Stimulated activated CD4-positive, alpha-beta T cell treated with anti-CD3 and anti-CD28 coated beads, TNF-alpha, amount 100 ng/mL, for 4 hours (primary cell): ENCODE measurements at places on chromosomes 12 and 14.
A peak's percentile ranks its signal among the peaks of the same experiment; 100 is the strongest.

- peak; percentile 43 for DNase-seq
These were observed 4.3 kb downstream of the IRF2BPL start for GRCh38 chr14:77024171-77024691.

DNA sequence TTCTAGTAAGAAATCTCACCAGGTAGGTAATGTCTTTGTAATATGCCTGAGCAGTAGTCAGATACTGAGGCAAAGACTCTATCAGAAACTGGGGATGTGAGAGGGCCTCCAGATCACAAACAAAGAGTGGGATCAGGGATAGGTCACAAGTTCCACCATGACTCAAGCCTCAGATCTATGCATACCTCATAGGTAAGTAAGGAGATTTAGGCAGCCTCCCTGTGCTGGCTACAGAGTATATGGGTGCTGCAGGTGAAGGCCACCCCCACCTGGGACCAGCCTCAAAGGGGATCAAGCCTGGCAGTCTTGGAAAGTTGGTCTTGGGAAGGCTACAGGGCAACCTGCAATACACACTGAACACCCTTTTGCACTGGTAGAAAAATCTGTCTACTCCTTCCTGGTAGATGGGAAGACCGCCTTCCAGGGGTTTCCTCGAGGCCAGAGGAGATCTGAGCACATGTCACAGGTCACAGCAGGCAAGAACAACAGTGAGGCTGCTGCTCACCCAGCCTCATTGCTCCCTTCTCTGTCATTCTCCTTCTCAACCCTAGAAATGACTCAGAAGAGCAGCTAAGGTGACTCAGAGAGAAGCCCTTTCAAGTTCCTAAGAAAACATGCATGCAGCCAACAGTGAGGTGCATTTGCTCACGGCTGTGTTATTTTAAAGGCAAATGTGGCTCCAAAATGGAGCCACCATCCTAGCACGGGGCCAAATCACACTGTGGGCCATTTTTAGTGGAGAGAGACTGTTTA, 143.4 kb upstream of the CDKN3 start:
- DNase-seq = no peak

DNA sequence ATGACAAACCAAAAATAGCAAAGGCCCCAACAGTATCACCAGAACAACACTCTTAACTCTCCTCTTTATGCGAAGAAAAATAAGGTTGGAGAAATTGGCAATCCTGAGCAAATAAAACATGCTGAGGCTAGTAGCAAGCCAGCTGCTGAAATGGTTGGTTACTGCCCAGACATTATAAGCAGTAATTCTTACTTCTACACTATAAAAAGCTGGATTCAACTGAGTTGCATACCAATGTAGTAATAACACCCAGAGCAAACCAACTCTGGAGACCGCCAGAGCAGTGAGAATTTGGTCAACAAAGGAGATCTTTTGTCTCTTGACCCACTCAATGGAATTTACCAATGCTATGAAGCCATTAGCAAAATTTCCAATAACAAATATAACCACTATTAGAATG, 628 bp downstream of the TAS2R30 start:
- no peak for DNase-seq

GRCh38 chr12:44246482-44247105, 410.7 kb downstream of the TMEM117 start:
- DNase-seq = no peak

GRCh38 chr12:1439201-1439600, 155.2 kb downstream of the FBXL14 start:
- DNase-seq = no peak

DNA sequence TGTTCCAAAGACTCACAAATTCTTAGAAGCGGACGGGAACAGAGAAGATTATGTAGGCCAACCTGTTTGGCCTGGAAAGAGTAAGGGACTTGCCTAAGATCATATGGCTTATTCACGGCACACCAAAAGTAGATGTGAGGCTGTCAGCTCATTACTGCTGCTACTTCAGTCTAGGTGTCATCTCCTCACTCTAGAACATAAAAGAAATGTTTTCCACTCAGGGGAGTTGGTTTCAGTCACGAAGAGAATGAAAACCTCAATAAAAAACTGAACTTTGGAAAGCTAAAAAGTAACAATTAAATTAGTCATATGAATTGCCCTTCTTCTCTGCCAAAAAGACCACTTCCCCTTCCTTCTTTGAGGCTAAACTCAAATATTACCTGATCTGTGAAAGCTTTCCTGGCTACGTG, 658 bp upstream of the CEP128 start:
- no peak for DNase-seq

GRCh38 chr14:24613241-24613640, 3.8 kb upstream of the GZMH start:
- DNase-seq = no peak

- DNase-seq = no peak
These were observed 302.8 kb downstream of the FSCB start for GRCh38 chr14:44204061-44204835.

DNA sequence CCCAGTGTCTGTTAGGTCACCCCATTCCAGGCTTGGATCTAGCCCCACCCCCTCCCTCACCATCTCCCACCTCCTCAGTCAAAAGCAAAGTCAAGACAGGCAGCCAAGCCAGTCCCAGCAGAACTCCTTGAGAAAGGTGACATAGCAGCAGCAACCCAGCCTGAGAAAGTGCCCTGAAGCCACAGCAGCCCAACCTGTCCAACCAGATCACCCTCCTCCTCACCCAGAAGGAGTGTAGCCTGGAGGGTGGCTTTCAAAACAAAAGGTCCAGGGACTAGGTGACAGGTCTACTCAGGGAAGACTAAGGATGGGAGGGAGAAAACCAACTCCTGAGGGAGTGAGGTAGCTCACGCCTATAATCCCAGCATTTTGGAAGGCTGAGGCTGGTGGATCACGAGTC, 5.2 kb downstream of the RAB15 start:
- no peak for DNase-seq

- DNase-seq = no peak
These were observed 943 bp upstream of the MGAT4C start for GRCh38 chr12:86257134-86257533.

GRCh38 chr12:117444781-117445180, 83.4 kb upstream of the NOS1 start:
- no peak for DNase-seq

DNA sequence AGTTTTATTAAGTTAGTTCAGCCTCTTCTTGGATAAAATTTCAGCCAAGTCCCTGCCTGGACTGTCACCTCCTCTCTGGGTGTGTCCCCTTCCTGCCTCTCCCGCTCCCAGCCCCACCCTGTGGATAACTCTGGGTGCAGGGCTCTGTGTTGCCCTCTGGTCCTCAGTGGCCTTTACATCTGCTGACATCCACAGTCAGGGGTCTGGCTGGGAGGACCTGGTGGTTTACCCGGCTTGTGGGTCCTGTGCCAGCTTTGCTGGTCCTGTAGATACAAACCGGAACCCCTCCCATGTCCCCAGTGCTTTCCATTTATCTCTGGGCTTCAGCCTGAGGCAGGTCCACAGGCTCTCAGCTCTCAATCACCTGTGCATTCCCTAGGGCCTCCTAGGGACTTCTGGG, 28.9 kb upstream of the PLEKHG3 start:
- no peak for DNase-seq

DNA sequence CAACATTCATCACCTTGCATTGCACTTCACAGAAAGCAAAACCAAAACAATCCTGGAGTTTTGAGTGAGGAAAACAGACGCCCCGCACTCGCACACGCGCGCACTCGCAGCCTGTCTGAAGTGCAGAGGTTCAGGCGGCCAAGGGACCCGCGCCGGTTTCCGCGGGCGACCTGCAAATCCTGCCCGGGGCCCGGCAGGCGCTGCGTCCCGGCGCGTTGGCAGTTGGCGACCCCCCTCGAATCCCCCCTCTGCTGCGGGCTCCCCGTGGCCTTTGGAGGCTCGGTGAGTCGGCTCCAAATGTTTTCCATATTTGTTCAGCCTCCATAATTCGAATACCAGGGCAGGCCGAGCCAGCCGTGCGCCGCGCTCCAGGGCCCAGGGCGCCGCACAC, at the start of gene SSPN:
Gene SSPN (plus strand): TSS at position 324 of the 391 bp plus-strand sequence. CDS start 100 bp downstream, outside the sequence.
- no peak for DNase-seq

GRCh38 chr12:54306925-54307741, 6.3 kb upstream of the NFE2 start:
- no peak for DNase-seq

- DNase-seq = peak; percentile 40
These were observed 264.3 kb upstream of the FOXN3 start for GRCh38 chr14:89681086-89682018.

DNA sequence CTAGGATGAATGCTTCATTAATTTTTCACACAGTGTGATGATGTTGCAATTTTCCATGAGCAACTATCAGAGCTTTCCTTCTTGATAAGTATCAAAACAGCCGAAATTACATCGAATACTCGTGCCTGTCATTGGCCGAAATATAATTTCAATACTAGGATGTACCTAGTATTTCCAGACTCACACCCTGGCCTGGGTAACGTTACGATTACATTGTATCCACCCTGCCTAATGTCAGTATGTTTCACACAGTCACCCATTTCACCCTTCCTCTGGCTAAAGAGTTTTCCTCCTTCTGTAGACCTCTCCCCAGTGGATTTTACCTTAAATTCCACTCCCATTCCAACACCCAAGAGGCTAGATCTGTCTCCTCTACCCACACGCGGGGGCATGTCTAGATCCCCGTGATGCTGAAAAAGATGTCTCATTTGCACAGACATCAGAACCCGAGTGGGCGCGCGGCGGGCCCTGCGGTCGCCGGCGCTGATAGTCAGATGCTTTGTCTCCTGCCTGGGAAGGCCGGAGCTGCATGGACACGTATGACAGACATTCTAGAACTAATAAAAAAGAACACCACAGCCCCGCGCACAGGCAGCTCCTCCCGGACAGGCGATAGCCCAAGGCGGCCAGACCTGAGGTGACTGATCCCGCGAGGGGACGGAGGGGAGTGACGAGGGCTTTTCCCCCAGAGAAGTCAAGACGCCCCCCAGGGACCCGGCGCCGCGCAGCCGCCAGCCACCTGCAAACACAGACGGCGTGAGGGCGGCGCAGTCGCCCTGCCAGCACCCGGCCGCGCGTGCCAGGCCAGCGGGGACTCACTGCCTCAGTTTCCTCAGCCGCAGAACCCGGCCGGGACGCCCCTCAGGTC, 723 bp downstream of the KIF21A start:
- DNase-seq = peak; percentile 43

DNA sequence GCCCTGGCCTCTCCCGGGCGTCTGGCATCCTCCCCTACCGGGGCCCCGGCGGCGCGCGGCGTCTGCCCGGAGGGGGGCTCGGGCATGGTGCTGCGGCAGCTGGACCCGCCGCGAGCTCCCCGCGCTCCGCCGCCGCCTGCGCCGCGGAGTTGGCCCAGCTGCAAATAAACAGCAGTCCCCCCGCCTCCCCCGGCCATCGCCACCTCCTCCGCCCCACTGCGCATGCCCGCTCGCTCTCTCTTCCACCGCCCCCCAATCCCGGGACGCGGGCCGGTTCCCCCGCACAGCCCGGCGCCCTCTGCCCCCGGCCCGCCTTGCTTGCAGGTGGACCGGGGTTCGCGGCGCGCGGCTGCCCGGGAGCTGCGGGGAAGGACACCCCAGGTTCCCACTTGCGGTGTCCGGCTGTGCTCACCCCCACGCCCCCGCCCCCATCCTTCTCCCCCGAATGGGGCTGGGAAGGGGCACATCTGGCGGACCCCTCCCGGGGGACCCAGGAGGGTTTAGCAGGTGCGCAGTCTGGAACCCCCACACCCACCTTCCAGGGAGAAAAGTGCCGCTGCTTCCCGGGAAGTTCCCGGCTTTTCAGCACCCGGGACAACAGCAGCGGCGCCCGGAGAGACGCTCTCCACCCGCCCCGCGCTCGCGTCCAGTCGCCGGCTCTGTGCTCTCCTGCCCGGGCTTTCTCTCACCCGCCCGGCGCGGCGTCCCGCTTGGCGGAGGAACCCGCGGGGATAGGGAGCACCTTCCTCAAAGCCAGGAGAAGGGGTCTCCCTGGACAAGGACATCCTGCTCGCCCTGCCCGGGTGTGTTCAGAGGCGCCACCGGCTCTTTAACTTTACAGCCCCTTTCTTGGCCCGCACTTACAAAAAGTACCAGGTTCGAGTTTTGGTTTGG, at the start of gene TMTC1:
Gene TMTC1 (minus strand): TSS at position 170 of the 894 bp plus-strand sequence. CDS start 191 bp downstream, outside the sequence.
- no peak for DNase-seq

DNA sequence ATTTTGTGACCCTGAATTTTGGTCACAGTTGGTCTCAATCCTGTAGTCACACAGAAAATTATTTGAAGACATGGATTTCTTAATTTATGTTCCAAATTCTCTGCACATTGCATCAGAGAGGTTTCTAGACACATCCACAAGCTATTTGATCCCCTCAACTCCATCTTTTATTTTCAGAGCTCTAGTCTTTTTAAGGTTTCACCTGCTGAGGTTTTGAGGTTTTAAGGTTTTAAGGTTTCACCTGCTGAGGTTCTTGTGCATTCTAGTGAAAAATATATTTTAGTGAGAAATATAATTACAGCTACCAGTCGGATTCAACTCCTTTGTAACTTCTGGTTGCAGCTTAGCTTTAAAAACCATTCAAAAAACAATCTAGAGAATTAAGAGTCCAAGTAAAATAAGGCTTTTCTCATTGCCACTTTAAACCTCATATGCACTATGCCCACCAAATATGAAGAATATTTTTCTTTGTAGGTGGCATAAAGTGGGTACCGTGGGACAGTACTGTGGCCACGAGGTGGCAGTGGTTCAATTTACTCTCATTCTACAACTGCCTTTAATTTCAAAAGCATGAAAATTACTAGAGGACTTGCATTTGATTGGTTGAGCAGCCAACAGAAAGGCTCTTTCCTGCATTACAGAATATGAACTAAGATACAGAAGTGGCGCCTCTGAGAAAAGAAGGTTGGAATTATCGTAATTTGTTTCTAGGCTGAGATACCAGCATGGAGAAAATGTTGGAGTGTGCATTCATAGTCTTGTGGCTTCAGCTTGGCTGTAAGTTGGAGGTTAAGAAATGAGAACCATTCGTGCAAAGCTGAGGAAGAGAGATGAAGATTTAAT, 366.5 kb upstream of the OR4E1 start:
- DNase-seq = no peak

DNA sequence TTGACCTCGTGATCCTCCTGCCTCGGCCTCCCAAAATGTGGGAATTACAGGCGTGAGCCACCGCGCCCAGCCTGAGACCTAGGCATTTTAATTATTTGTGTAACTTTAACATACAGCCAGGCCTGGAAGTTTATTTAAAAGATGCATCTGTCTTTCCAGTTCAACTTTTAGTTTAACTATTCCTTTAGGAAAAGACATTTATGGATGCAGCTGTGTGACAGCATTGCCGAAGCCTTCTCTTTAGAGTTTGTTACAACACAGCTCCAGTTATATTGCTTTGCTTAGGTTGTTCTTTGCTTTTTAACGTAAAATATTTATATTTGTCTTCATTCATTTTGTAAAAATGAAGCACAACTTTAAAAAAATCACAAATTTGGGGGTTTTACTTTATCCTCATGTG, 67.0 kb downstream of the DIP2B start:
- DNase-seq = no peak

DNA sequence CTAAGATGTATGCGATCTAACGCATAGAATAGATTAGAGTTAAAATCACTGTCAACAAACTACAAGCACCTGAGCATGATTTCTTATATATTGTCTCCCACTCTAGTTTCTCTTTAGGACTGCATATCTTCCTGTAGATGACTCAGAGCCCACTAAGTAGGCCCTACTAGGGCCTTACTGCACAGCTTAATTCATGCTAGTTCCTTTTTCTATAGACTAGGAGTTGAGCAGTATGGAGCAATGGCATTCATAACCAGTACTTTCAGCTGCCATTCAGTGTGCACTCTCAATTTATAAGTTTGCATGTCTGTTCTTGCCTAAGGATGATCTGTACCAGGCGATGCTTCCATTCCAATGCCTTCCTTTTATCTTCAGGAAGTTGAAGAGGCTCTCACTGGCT, 103.5 kb downstream of the METTL25 start:
- no peak for DNase-seq

- DNase-seq = peak; percentile 10
These were observed 132.3 kb downstream of the SNAPC1 start for GRCh38 chr14:61894452-61895077.
